Ovary (tissue), 10 donors: ENCODE measurements at places on chromosomes 12 and 14. TPM values are rescaled to one million over a fixed set of nuclear protein-coding genes. Genes with fewer than 3 reads are reported as not detected.

DNA sequence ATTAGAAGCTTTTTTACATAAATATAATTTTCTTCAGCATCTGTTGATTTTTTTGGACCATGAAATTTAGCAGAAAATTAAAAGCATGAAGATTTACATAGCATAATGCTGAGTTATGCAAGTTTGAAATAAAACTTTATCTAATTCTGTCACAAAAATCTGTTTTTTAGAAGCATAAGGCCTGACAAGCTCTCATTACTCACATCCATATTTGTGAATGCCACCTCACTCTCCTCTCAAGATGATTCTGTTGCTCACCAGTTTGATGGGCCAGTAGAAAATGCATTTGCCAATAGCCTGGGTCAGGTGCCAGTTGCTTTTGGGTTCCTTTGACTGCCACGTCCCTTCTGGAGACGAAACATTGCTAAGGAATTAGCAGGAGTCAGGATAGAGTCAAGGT, 181.5 kb upstream of the ATP2B1 start:
- H3K36me3 ChIP-seq, result no peaks in the 10 kb centered on the region
- H3K4me1 ChIP-seq, result no peaks in the 10 kb centered on the region
- H3K27me3 ChIP-seq, result no peaks in the 10 kb centered on the region
- no peak overlapping the region for H3K4me3 ChIP-seq
- no peak overlapping the region for H3K27ac ChIP-seq

- H3K27ac ChIP-seq, result no peak overlapping the region
- H3K36me3 ChIP-seq, result no peaks in the 10 kb centered on the region
- DNase-seq, result no peak
- H3K4me3 ChIP-seq, result no peak overlapping the region
Observed at GRCh38 chr12:47549258-47549657, 156.6 kb downstream of the RPAP3 start.

DNA sequence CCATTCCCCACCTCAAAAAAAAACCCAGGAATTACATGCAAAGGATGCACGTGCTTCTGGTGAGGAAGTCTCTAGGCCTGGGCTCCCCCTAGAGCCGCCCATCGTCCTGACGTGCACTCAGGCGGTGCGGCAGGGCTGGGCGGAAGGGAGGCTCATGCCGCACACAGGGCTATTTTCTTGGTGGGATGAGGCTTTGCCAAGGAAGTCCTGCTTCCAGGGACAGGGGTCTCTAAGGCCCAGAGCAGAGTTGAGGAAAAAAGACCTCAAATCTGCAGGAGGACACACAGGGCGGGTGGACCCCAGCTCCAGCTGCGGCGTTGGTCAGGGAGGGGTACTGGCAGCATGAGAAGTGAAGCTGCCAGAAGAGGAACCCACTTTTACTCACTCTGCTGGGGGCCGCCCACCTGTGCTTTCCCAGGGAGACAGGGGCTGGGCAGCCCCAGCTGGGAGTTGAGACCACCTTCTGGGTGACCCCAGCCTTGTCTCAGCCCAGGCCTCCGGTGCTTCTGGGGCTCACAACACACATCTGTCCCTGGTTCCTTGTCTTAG, 4.2 kb downstream of the RHOF start:
- no peaks in the 10 kb centered on the region for H3K36me3 ChIP-seq
- no peak for DNase-seq
- no peak overlapping the region for H3K4me3 ChIP-seq
- no peak overlapping the region for H3K27ac ChIP-seq
- no peaks in the 10 kb centered on the region for H3K27me3 ChIP-seq

- DNase-seq, result no peak
- H3K27ac ChIP-seq, result no peak overlapping the region
- H3K4me1 ChIP-seq, result no peaks in the 10 kb centered on the region
- H3K4me3 ChIP-seq, result no peak overlapping the region
- no peaks in the 10 kb centered on the region for H3K27me3 ChIP-seq
Observed at GRCh38 chr12:44738051-44738450, 138.1 kb downstream of the NELL2 start.

DNA sequence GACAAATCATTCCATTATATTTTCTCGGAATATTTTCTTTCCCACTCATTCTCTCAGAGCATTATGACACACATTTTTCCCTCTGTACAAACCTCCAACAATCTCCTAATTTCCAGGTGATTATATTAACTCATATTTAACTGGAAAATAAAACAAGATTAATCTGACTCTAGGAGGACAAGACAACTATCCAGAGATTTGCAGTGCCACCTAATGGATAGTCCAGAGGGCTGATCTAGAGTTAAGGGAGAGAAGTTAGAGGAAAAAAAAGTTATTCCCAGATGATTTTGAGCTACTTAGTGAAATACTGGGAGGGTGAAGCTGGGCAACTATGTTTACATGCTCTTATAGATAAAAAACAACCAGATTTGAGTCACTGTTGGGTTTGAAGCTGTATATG, 161.7 kb downstream of the ALX1 start:
- H3K27me3 ChIP-seq, result no peaks in the 10 kb centered on the region
- no peak overlapping the region for H3K27ac ChIP-seq
- no peak for DNase-seq
- no peaks in the 10 kb centered on the region for H3K4me1 ChIP-seq
- no peaks in the 10 kb centered on the region for H3K36me3 ChIP-seq

GRCh38 chr12:27467641-27468040, 21.1 kb downstream of the SMCO2 start:
- no peaks in the 10 kb centered on the region for H3K27me3 ChIP-seq
- no peaks in the 10 kb centered on the region for H3K36me3 ChIP-seq
- H3K27ac ChIP-seq, result no peak overlapping the region
- no peak for DNase-seq
- peaks cover 8% of the 10 kb centered on the region for H3K4me1 ChIP-seq

- DNase-seq, result peak; percentile 17
- no peaks in the 10 kb centered on the region for H3K36me3 ChIP-seq
- no peaks in the 10 kb centered on the region for H3K27me3 ChIP-seq
- H3K27ac ChIP-seq, result no peak overlapping the region
Observed at GRCh38 chr12:69688471-69689427, 10.4 kb downstream of the BEST3 start.

- H3K4me1 ChIP-seq, result no peaks in the 10 kb centered on the region
- no peak for DNase-seq
- no peak overlapping the region for H3K27ac ChIP-seq
- no peaks in the 10 kb centered on the region for H3K27me3 ChIP-seq
Observed at GRCh38 chr14:27995691-27996090, 770.9 kb upstream of the FOXG1 start.

PLBD1 gene
- total RNA-seq, result 12.9 TPM

CLEC4D gene
- total RNA-seq, result not detected

SOAT2 gene
- total RNA-seq, result not detected

TXNRD1 gene
- 82.4 TPM for total RNA-seq

LRP1-AS gene
- total RNA-seq, result not detected
